ENCODE measurements at places on chromosomes 3 and 15. TPM values are rescaled to one million over a fixed set of nuclear protein-coding genes. Genes with fewer than 3 reads are reported as not detected.

Gene P2RY12
- not detected for total RNA-seq

Gene PTPN23
- 35.1 TPM for total RNA-seq

Gene SLC25A26
- total RNA-seq = 18.8 TPM

Gene B3GALNT1
- total RNA-seq = 2.4 TPM

Gene KLHL6
- 40.6 TPM for total RNA-seq

Gene NUSAP1
- 117 TPM for total RNA-seq

DNA sequence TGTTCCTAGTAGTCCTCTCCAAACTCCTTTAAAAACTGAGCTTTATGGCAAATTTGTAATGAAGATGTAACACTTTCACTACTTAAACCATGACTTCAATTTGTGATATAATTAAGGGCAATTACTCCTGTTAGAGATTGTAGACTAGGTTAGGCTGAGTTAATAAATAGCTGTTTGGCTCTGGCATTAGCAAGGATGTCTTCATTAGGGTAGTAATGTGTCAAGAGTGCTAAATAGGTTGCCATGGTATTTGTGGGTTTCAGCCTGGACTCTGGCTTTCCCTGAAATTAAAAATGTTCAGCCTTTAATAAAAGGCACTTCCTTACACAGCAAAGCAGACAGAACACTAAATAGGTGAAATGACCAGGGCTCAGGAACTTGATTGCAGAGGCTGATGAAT, 71.9 kb downstream of the GHSR start:
- no peak for DNase-seq
- no peak overlapping the region for H3K4me3 ChIP-seq
- no peaks in the 10 kb centered on the region for H3K4me1 ChIP-seq
- H3K36me3 ChIP-seq = peaks cover 23% of the 10 kb centered on the region
- no peak overlapping the region for H3K27ac ChIP-seq

DNA sequence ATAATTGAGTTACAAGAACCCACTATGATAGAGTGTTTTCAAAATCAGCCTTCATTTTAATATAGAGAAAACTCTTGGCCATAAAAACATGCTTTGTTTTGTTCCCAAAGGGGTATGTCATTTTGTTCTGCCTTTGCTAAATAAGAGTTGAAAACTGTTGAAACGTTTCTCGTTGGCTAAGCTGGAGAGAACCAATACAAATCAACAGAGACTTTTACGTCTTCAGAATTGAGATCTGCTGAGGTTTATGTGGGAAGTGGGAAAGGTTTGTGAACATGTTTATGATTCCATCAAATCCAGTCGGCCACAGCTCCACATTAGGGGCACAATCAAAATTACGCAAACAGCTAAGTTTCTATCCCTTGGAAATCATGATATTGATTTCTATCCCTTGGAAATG, 102.0 kb downstream of the IGF2BP2 start:
- no peak overlapping the region for H3K27ac ChIP-seq
- DNase-seq = no peak
- no peaks in the 10 kb centered on the region for H3K4me1 ChIP-seq
- peaks cover 6% of the 10 kb centered on the region for H3K27me3 ChIP-seq
- no peak overlapping the region for H3K4me3 ChIP-seq

DNA sequence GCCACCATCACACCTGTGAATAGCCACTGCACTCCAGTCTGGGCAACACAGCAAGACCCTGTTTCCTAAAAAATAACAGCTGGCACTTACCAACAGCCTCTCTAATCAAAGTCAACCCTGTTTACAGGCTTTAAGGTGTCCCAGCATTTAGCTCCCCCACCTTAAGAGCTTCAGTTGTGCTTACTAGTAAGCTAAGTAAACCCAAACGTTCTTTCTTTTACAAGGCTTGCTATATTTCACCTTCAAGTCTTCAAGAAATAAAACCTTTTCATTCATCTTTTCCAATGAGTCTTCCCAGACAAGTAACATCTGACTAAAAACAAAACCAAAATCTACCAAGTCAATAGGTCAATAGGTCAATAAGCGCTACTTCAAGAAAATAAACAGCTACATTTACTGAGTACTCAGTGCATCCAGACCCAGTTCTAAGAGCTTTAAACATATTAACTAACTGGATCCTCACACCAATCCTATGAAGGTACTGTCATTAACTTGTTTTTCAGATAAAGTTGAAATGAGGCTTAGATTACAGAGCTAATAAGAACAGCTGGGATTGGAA, 62.4 kb downstream of the PBRM1 start:
- no peak overlapping the region for H3K27ac ChIP-seq

DNA sequence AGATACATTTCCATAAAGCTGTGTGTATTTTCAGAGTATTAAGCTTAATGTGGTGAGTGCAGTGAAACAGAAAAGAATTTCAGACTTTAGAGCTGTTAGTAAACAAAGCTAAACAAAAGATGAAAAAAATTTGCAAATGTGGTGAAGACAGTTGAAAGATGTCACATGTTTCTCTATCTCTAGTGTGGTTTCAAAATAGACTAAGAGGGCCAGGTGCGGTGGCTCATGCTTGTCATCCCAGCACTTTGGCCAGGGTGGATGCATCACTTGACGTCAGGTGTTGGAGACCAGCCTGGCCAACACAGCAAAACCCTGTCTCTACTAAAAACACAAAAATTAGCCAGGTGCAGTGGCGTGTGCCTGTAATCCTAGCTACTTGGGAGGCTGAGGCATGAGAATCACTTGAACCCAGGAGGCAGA, 466.0 kb upstream of the NR2F2 start:
- no peaks in the 10 kb centered on the region for H3K36me3 ChIP-seq
- H3K27ac ChIP-seq = no peak overlapping the region
- no peak overlapping the region for H3K4me3 ChIP-seq
- peaks cover 41% of the 10 kb centered on the region for H3K27me3 ChIP-seq
